ENCODE measurements at places on chromosomes 2 and 18.

- DNase-seq, result no peak
These were observed 38.9 kb downstream of the CCNT2 start for GRCh38 chr2:134957477-134957876.

- no peak for DNase-seq
These were observed 123.5 kb upstream of the BOD1L2 start for GRCh38 chr18:57023275-57023882.

GRCh38 chr2:208134928-208135586 lies 5.4 kb upstream of the CRYGC start:
- no peak for DNase-seq

DNA sequence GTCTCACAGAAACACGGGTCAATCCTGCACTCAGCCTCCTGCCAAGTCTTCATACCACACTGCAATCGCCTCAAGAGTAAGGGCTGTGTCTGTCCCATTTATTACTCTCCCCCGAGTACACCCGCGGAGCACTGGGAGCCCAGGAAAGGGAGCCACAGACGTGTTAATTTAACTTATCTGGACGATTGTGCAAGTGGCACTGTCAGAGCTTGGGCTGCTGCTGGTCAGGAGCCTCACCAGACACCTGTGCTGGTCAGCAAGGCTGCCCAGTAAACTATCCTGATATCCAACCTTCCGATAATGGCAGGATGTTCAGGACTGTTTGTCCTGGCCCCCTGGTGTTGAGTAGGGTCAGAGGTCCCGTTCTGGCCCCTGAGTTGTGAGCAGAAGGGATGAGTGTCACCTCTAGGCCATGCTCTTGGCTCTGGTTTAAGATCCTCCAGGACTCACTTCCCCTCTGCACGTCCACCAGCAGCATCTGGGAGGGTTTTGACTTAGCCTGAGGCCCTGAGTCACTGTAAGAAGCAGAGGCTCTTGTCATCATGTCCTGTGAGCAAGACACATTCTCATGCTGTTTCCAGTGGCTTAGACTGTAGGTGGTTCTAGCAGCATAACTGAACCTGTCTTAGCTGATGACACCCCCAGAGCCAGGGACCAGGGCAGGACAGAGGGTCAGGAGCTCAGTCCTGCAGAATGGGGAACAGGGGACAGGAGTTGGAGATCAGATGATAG lies 82.5 kb upstream of the ARL4C start:
- DNase-seq, result no peak

GRCh38 chr2:3643371-3644245 lies 14.4 kb upstream of the ALLC start:
- no peak for DNase-seq

GRCh38 chr2:165584126-165584654 lies 114.7 kb downstream of the CSRNP3 start:
- DNase-seq, result no peak

DNA sequence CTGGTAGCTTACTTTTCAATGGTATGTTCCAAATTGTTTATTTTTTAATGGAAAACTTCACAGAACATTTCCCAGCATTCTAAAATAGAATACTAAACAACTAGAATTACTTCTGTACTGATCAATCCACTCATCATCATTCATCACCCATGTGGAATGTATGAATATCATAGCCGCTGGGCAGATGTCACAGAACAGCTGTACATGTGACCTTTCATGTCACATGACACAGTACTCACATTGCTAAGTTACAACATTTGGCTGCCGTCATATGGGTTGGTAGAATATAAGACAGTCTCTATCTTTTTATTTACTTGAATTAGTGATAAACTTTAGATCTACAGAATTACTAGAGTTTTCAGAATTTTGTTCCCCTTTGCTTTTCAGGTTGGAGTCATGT lies 387.6 kb downstream of the ZEB2 start:
- DNase-seq, result peak; percentile 59

DNA sequence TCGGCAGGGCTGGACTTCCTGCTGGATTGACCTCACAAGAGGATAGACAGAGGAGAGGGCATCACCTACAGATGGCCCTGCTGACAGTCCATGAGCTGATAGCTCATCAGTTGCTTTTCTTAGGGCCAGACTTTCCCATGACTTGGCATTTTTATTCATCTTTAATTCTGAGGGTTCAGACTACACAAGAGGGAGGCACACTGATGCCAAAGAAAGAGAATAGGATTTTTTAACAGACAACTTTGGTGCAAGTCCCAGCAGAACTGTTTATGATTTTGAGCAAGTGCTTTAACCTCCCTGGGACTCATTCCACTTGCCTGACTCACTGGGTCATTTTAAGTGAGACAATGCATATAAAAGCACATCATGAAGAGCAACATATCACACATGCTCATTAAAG lies 299.2 kb downstream of the INSIG2 start:
- DNase-seq, result peak; percentile 66

DNA sequence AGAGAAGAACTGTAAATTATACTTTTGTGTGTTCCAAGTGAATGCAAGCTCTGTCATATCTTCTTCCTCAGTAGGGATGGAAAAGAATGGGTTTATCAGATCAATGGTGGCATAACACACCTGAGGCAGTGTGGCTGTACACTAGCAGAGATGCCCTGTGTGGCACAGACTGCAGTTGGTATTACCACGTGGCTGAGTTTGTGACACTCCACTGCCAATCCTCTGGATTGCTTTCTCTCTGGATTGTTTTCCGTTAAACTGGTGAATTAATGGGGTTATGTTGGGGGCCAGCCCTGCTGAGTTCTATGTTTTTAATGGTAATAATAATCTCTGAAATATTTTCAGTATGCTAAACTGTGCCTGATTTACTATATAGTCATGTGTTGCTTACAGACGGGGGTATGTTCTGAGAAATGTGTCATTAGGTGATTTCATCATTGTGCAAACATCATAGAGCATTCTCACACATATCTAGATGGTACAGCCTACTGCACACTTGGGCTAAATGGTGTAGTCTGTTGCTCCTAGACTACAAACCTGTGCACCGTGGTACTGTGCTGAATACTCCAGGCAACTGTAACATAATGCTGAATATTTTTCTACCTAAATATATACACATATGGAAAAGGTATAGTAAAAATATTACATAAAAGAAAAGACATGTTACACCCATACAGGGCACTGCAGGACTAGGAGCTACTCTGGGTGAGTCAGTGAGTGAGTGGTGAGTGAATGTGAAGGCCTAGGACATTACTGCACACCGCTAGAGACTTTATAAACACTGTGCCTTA lies 84.7 kb upstream of the ST6GAL2 start:
- DNase-seq, result no peak

GRCh38 chr18:24878289-24878688 lies 417.9 kb downstream of the HRH4 start:
- DNase-seq, result no peak

DNA sequence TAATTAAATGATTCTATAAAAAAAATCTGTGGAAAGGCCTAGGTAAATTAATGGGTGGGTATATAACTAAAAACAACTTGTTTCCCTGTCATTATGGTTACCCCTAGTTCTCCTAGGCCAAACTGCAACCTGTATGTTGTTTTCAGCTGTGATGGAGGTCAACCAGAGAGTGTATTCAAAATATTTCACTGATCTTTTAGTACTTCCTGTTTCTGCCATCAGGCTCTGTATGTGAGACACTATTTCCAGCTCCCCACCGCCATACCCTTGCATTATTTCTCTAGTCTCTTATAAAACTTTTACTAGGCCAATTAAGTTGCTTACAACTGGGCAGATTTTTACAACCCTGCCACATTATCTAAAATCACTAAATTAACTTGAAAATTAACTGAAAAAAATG lies 21.0 kb upstream of the CDKL4 start:
- no peak for DNase-seq

DNA sequence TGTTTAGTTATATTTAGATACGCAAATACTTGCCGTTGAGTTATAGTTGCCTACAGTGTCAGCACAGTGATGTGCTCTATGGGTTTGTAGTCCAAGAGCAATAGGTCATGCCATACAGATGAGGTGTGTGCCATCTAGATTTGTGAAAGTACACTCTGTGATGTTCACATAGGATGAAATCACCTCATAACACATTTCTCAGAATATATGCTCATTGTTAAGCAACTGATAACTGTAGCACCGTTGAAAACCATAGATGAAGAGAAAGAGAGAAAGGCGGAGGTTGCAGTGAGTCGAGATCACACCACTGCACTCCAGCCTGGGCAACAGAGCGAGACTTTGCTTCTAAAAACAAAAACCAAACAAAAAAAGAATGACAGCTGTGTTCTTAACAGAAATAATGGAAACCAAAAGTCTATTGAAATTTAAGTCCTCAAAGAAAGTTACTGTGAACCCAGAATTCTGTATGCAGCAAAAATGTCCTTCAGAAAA lies 9.5 kb downstream of the DGKD start:
- DNase-seq, result no peak

GRCh38 chr2:217097346-217097745 lies 237.5 kb upstream of the TNP1 start:
- DNase-seq, result no peak

GRCh38 chr2:79850912-79851311 lies 338.1 kb downstream of the CTNNA2 start:
- no peak for DNase-seq

DNA sequence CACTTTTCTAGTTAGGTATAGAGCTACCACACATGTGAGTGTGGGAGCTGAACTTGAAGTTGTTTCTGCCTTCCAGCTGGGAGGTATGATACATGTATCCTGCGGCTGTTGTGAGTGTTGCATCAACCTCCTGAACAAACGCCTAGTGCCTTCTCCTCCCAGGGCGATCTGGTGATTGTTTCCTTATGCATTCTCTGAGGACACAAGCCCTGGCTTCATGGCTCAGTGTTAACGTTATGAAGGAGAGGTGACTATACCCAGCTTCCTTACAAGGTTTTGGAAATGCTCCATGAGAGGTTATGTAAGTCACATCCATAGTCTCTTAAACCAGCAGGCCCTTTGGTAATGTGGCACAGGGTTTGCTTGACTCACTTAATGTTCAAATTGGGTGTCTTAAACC lies 64.9 kb downstream of the SPRED2 start:
- DNase-seq, result peak; percentile 39

GRCh38 chr2:27501042-27501441 lies 4.4 kb downstream of the GCKR start:
- no peak for DNase-seq

- DNase-seq, result no peak
These were observed 137.7 kb downstream of the CD8B2 start for GRCh38 chr2:106624787-106625380.

DNA sequence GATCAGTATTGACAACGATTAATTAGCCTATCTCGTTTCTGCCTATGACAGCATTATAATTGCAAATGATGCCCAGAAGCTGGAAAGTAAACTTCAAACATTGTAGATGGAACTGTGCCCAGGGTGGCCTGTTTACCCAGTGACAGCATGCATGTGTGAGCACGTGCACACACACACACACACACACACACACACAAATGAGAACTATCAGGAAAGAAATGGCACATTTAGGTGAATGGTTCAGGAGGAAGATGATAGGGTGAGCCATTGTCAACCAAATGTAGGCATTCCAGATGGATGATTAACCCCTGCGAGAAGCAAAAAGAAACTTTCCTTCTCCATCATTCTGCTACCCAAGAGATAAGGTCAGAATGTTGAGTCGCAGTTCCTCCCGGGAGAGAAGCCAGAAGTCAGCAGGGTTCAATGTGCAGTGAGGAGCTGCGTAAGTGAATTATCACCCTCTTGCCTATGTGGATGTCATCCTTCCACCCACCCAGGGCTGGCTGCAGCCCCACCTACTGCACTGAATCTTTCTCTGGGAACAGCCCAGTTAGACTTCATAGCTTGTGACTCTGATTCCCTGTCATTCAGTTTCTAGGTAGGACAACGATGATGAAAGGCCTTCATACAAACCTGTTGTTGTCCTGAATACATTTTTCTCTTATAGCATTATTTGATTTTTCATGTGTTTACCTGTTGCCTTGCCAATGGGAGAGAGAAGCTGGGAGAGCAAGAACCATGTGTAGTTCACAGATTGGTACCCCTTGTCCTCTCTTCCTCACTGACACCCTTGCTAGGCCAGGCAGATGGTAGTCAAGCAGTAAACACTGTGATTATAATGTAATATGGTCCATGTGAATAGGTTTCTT lies 3.5 kb upstream of the APOB start:
- DNase-seq, result no peak

- no peak for DNase-seq
These were observed 131.6 kb downstream of the CDH2 start for GRCh38 chr18:28045176-28045810.

DNA sequence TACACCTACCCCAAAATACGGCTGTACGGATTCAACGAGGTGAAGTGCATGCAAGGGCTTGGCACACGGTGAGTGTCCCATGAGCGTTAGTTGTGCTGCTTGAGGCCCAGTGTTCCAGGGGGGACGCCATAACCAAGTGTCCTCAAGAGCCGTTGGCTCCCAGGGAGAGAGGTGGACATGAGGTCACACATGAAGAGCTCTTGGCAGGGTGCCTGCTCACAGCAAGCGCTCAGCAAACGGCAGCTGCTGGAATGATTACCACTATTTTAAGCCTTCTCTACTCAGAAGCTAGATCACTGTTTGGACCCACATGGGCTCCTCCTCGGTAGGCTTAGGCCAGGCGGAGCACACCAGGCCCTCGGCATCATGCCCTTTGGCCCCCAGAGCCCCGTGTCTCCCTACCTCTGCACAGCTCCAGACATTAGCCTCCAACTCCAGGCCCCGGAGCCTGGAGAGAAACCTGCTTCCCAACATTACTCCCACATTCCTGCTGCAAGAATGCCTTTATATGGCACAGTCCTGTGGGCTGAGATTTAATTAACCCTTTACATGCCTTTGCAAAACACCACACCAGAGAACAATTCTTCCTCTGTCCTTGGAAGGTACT lies 68.4 kb upstream of the PPP1CB start:
- no peak for DNase-seq

GRCh38 chr2:228786901-228787300 lies 484.2 kb downstream of the PID1 start:
- no peak for DNase-seq

DNA sequence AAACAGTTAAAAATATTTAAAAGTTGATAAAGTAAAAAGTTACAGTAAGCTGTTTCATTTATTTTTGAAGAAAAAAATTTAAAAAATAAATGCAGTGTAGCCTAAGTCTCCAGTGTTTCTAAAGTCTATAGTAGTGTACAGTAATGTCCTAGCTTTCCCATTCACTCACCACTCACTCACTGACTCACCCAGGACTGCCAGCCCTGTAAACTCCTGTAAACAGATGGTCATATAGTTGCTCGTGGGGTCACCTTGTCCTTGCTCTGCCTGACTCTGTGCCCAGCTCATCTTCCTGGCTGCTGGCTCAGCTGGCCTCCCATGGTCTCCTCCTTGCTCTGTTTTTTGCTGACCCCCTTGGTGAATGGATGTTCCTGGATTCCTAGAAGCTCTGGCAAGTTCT lies 180.3 kb downstream of the VAPA start:
- no peak for DNase-seq

- DNase-seq, result no peak
These were observed 9.7 kb downstream of the OXER1 start for GRCh38 chr2:42754021-42754775.

- no peak for DNase-seq
These were observed 157.0 kb upstream of the AQP4 start for GRCh38 chr18:27022477-27022876.

- no peak for DNase-seq
These were observed 1.1 kb downstream of the EMILIN1 start for GRCh38 chr2:27079233-27080139.

- DNase-seq, result no peak
These were observed 12.0 kb upstream of the RAB31 start for GRCh38 chr18:9696112-9696511.

- DNase-seq, result no peak
These were observed 101.0 kb upstream of the CTDP1 start for GRCh38 chr18:79578396-79579260.

Data from HS-27A (cell line).